ENCODE measurements at places on chromosomes 13 and 19. TPM values are rescaled to one million over a fixed set of nuclear protein-coding genes. Genes with fewer than 3 reads are reported as not detected.

The LILRB2 gene
- total RNA-seq, result 0.61 TPM

The GJB2 gene
- total RNA-seq, result not detected

The RAB11B gene
- 23.7 TPM for total RNA-seq

DNA sequence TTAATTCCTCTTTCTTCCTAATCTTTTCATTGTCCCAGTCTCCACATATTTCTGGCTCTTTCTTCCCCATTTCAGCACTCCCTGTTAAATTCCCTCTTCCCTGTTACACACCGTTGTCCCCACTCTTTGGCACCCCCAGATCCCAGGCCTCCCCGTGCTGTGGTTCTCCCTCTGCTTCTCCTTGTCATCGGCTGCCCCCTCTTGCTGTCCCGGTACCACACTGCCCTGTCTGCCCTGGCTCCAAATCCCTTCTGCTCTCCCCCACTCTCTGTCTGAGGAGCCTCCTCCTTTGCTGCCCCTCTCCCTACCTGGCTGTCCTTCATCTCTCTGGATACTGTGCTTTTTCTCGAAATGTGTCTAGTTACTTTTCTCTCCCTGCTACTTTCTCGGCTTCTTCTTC is 983 bp downstream of the ZNF415 start:
- no peaks in the 10 kb centered on the region for H3K27me3 ChIP-seq
- H3K36me3 ChIP-seq, result no peaks in the 10 kb centered on the region
- no peak for DNase-seq
- H3K4me3 ChIP-seq, result peak overlapping the region; percentile 76
- H3K27ac ChIP-seq, result peak overlapping the region; percentile 12

GRCh38 chr13:101618440-101619187 is 166.1 kb downstream of the ITGBL1 start:
- H3K27ac ChIP-seq, result no peak overlapping the region
- H3K36me3 ChIP-seq, result no peaks in the 10 kb centered on the region
- no peak for DNase-seq
- no peaks in the 10 kb centered on the region for H3K27me3 ChIP-seq
- H3K4me3 ChIP-seq, result no peak overlapping the region

GRCh38 chr19:1000095-1000494 is at the start of gene GRIN3B:
GRIN3B (plus strand) TSS chr19:1000419; CDS start chr19:1000438, 19 bp downstream.
- no peaks in the 10 kb centered on the region for H3K4me1 ChIP-seq
- H3K36me3 ChIP-seq, result no peaks in the 10 kb centered on the region
- H3K4me3 ChIP-seq, result no peak within 1 kb of the TSS
- DNase-seq, result peak; percentile 86
